ENCODE measurements at places on chromosomes 7 and 10.

- DNase-seq = peak; percentile 54
Measured at GRCh38 chr10:81696609-81697388, 178.2 kb upstream of the NRG3 start.

- peak; percentile 84 for DNase-seq
Measured at GRCh38 chr7:73623798-73624668, at the start of gene MLXIPL. Gene MLXIPL (minus strand): TSS chr7:73624522. CDS start chr7:73624492, 30 bp downstream.

DNA sequence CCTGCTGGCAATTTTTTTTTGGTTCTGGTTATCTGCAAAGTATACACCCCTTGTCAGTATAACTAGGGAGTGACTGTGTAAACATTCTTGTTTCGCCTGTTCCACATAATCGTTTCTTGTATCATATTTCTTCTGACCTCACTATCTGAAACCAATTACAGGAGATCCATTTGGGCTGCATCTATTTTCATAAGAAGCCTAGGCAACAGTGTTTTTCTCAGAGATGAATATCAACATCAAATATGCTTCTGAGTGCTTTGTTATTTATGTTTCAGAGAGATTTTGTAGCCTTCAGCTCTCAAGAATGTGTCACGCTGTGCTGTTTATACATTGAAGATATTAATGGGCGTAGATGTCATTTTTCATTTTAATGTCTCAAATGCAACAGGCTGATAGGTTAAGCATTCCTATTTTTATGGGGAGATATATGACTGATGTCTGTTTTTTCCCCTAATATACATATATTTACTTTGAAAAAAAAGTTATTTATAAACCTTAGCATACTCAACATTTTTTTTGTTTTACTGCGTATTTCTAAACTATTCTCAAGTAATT lies 115.5 kb downstream of the FOXP2 start:
- no peak for DNase-seq

- no peak for DNase-seq
Measured at GRCh38 chr10:93753621-93754250, 4.0 kb upstream of the LGI1 start.

DNA sequence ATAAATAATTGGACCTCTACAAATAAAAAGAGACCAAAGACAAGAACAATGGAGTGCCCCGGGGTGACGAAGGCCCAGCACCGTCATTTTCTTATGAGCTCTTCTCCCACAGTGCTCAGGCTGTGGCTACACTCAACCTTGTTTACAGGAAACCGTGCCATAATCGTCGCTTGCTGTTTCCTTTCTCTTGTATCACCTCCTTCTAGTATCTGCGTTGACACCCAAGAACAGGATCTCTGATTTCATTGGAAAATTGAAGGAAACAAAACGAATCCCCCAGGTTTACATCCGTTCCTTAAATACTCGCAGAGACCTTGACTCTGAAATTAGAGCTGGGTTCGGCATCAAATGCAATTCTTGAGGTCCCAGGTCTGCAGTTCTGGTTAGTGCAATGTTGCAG lies 1.7 kb upstream of the IGFBP3 start:
- no peak for DNase-seq

GRCh38 chr10:66162560-66163143 lies 763.2 kb upstream of the LRRTM3 start:
- DNase-seq = no peak

DNA sequence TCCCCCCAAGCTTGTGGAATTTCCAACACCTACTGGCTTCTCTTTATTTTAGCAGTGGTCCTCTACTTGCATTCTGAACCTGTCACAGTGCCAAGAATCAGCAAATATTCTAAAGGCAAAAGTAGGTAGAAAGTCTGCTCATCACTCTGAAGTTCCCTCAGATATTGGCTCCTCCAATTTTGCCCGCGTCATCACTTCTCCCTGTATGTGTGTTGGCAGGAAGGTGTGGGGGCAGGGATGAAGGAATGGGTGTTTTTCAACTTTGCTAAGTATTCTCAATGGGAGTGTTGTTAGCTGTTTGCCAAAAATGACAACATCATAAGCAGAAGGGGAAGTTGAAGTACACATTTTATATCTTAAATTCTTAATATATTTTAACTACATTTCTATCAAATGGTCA lies 226.2 kb downstream of the POLR1F start:
- no peak for DNase-seq

DNA sequence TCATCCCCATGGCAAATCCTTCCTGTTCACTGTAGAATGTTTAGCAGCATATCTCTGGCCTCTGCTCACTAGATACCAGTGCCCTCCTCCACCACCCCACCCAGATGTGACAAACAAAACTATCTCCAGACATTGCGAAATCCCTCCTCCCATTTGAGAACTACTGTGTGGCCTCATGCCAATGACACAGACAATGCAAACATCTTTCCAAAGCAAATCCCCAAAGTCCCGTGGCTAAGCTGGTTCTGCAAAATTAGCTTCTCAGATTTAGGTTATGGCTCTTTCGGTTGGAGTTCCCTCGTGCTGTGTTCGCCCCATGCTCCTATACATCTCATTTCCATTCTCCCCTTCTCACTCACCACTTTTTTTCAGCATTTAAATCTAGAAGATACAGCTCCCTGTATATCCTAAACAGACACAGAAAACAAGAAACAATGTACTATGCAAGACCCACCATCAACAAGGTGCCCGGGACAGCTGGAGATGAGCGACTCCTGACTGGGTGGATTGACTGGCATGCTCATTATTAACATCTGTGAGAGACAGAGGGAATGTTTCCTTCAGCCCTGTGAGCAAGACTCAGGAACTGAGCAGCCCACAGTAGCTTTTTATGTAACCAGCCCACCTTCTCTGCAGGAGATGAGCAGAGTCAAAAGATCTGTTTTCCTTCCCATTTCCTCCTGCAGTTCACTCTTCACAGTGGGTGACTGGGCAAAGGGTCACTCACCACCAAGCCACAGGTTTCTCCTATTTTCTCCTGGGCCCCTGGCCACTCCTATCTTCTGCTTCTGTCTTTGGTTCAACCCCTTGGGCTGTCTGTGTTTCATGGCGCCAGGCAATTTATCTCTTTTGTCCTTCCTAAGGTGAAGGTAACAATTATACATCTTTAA lies 225.7 kb upstream of the AOAH start:
- DNase-seq = no peak

DNA sequence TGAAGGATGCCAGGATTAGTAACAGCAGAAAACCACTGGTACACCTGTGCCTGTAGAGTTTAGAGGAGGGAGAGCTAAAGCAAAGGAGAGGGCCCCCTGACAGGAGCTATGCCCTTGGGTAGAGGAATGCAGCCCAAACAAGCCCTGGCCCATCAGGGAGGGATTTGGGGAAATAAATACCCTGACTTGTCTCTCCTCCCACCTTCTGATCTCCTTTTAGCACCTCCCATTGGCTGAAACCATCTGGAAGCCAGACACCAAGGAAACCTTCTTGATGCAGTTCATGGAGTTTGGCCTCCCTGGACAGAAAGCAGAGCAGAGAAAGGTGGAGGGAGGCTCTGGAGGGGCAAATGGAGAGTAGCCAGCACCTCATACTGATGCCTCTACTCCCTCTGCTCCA lies 45.3 kb downstream of the ADRA2A start:
- no peak for DNase-seq

DNA sequence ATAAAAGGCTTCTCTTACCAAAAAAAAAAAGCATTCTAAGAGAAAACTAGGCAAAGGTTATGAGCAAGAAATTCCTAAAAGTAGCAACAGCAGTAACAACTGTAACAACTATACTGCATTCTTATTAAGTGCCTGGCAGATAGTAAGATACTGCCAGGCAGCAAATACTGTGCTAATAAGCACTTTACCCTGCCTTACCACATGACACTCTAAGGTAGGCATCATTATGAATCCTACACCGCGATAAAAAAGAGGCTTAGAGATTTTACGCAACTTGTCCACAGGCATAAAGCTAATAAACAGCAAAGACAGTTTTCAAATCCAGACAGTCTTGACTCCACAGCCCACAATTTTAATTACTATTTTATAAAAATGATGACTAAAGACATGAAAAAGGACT lies 83.2 kb downstream of the USP6NL start:
- no peak for DNase-seq

DNA sequence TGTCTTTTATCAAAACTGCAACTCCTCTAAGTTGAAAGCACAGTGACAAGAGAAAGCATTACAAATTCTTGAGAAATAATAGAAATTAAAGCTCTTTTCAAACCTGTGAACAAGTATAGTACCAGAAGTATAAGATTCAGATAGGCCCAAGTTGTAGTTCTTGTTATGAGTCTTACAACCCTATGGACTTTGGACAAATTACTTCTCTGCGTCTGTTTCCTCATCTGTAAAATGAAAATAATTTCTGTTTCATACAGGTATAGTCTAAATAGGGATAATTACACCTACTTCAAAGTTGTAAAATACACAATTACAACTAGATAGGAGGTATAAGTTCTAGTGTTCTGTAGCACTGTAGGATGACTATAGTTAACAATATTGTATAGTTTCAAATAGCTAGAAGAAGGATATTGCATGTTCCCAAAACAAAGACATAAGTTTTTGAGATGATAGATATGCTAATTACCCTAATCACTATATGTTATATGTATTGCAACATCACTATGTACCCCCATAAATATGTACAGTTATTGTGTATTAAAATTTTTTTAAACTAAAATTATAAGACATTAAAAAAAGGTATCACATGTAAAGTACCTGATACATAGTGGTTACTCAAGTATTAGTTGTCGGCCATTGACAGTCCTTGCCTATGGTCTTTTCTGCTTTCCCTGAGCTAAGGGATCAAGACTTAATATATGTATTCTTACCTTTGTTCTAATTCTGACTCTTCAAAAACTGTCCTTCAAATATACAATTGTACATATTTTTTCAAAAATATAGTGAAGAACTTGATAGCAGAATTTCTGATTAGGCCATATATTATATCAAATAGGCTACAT lies 1.8 kb upstream of the WASL start:
- DNase-seq = no peak

- no peak for DNase-seq
Measured at GRCh38 chr10:129258283-129258923, 208.6 kb upstream of the MGMT start.

DNA sequence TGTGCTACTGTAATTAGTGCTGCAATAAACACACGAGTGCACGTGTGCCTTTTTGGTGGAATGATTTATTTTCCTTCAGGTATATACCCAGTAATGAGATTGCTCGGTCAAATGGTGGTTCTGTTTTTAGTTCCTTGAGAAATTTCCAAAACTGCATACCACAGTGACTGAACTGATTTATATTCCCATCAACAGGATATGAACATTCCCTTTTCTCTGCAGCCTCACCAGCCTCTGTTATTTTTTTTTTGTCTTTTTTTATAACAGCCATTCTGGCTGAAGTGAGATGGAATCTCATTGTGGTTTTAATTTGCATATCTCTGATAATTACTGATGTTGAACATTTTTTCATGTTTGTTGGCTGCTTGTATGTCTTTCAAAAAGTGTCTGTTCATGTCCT lies 922.9 kb upstream of the LRRN3 start:
- no peak for DNase-seq

DNA sequence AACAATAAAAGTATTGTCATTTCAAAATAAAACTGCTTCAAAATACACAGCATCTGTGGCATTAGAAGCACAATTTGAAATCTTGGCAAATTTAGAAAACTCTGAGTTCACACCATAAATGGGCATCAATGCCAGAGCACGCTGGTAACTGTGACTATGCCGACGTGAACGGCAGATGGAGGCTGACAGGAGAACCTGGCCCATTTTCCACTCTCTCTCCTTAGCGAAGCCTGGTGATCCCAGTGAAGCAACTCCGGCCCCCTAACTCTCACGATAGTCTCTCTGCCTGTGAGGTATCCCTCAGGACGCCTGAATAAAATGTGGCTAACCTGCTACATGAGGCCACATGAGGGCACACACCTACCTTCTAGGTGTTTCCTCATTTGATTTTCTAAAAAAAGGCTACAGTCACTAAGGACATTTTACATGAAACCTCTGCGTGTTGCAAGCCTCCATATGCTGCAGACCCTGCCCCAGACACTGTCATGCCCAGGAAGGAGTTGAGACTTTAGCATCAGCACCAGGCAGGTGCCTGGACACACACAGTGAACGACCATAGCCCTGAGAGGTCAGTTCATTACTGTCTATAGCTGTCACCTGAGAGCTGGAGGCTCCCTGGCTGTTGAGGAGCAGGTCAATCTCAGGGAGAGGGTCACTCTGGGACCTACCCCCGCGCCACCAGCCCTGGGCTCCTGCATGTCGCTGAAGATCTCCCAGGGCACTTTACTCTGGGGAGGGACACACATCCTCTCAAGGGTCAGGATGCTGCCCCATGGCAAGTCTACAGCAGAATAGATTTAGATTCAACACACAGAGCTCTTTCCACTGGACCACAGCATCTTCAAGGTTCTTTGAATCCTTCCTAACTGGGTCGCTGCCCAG lies 62.9 kb upstream of the CAMK2B start:
- DNase-seq = no peak

DNA sequence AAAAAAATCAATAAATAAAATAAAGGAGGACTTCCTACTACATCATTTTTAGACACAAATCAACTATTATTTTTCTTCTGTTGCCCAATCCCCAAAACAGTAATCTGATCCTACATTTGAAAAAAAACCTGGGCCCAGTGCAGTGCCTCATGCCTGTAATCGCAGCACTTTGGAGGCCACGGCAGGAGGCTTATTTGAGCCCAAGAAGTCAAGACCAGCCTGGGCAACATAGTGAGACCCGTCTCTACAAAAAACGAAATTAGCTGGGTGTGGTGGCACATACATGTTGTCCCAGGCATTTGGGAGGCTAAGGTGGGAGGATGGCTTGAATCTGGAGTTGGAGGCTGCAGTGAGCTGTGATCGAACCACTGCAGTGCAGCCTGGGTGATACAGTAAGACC lies 2.7 kb upstream of the GTF2I start:
- DNase-seq = no peak

DNA sequence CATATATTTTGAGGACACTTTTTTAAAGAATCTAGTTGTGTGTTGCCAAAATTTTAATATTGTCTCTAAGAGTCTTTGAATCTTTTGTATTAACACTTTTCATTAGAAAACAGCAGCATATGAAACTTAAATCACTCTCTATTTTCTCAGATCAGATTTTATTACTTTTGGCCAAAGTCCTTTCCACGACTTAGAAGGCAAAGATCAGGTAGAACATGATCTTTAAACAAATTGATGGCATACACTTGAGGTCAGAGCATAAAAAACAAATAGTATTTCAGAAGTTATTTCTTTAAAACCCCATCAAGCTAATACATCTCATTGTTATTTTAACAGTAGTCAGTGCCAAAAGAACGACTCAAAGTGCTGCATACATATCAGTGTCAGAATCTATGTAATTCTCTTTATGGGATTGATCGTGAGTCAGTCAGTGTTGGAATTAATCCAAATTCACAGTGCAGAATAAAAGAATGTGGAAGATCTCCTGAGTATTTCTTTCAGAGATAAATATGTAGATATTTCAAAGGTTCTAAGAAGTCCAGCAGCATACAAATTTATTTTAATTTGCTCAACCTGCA lies 9.6 kb upstream of the AGMO start:
- DNase-seq = no peak

GRCh38 chr7:159212226-159212625 lies 67.6 kb upstream of the VIPR2 start:
- DNase-seq = no peak

Measured in spleen (tissue), 13 donors.